ENCODE measurements at places on chromosomes 4 and X.

- no peak for DNase-seq
Measured at GRCh38 chr4:155085843-155086530, 122.4 kb upstream of the NPY2R start.

- DNase-seq: peak; percentile 0
Measured at GRCh38 chr4:145179281-145179860, 1.0 kb downstream of the OTUD4 start.

- no peak for DNase-seq
Measured at GRCh38 chr4:152936446-152937335, 568 bp downstream of the FHDC1 start.

DNA sequence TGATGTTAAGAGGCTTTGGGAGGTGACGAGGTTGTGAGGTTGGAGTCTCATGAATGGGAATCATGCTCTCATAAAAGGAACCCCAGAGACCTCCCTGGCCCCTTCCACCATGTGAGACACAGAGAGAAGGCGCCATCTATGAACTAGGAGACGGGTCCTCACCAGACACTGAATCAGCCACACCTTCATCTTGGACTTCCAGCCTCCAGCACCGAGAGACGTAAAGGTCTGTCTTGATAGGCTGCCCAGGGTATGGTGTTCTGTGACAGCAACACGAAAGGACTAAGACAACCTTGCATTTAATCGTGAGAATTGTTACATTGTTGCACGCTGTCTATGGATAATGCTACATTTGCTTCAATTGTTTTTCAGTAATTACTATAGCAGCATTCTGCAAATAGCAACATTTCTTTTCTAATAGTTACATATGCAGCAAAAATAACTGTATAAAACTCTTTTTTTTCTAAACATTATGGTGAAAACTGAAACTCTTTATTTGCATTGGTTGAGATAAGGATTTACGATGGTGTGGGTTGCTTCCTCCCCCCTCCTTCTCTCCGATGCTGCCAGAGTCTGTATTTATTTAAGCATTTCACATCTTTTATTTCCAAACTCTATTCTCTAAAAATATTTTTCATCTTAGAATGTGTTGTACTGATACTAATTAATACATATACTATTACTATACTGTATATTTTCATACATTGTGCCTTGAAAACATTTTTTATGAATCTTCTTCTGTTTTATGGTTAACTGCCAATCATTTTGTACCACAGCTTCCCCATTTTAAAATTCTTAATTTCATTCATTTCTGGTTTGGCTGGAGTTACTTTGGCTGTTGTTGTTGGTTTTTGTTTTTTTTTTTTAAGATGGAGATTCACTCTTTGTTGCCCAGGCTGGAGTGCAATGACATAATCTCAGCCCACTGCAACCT lies 26.4 kb upstream of the AKAP17A start:
- DNase-seq: no peak

DNA sequence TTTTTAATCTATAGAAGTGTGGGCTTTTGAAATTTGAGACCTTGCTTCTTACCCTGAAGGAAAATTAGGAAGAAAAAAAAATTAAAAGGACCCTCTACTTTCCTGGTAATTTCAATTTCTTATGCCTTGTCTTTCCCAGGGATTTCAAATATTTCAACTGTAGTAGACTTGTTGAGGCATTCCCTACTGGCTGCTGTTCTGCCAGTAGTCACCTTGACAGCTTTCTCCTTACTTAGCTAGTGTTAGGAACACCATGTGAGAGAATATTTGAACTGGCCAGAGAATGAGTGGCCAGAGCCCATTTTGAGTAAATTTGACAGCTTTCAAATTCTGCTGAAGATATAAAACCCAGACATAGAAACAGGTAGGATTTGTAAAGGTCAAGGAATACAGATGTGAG lies 24.0 kb upstream of the GBA3 start:
- DNase-seq: no peak

DNA sequence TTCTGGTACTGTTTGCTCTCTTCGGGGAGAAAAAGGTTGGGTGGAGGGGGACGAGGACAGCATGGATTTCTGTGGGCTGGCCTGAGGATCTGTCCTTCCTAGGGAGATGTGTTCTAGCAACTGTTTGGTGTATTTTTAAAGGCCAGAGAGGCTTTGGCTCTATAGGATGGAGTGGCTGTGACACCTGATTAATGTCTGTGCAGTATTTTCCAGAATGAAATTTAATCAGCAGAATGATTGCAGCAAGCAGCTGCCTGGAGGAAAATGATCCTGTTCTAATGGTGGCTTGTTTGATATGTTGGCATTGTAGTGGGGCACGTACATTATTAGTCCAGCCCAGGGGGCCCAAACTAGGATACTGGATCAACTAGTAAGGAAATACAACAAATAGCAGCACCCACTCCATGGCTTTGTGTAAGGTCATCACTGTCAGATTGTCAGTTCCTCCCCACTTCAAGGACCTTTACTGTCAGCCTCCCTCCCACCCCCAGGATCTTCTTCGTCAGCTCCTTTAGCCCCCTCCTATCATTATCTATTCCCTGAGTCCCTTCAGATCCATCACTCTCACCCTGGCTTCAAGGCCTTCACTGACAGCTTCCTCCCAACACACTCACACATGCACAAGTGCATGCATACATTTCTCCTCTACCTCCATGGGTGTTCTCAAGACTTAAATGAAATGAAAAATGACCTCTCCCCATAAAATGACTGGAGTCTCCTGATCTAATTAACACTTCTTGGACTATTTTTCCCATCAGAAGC lies 10.4 kb upstream of the TMEM255A start:
- DNase-seq: no peak

- DNase-seq: no peak
Measured at GRCh38 chrX:72121383-72121782, 10.3 kb downstream of the RTL5 start.

GRCh38 chr4:81466841-81467671 lies 4.7 kb downstream of the RASGEF1B start:
- DNase-seq: peak; percentile 64

DNA sequence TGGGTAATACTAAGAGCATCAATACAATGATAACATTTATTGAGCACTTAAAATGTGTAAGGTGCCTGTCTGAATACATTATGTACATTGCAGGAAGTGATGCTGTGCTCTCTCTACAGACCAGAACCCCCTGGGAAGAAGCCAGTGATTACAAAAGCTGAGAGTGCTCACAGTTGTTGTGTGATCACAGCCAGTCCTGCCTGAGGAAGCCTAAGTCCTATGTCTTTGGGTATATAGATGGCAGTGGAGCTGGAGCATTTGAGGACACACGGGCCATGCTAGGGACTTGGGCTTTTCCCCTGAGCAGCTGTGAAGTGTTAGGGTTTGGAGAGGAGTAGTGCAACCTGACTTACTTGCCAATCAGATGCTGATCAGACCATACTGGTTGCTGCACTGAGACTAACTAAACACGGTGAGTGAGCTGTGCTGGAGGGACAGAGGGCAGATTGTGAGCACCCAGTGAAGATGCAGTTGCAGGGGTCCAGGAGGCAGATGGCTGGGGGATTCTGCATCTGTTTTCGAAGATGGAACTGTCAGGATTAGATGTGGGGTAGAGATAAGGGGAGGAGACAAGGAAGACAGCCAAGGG lies 60.8 kb upstream of the TBC1D14 start:
- DNase-seq: no peak

- no peak for DNase-seq
Measured at GRCh38 chr4:131547506-131547981, 1601.5 kb upstream of the PCDH10 start.

DNA sequence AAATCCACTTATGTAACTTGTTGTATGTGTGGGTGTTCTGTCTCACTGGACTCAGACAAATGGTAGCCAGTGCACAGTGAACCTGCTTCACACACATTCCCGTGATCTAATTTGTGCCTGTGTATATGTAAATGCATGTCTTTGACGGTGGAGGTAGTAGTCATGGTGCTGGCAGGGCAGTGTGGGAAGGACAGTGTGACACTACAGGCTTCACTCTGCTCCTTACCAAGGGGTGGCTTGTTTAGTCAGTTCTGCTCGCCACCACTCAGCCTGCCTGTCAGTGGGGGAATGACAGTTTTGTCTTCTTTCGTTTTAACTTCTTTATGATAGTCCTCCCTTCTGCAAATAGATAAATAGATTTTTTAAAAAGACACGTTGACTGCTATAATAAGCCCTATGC lies 17.7 kb upstream of the PAQR3 start:
- DNase-seq: no peak

DNA sequence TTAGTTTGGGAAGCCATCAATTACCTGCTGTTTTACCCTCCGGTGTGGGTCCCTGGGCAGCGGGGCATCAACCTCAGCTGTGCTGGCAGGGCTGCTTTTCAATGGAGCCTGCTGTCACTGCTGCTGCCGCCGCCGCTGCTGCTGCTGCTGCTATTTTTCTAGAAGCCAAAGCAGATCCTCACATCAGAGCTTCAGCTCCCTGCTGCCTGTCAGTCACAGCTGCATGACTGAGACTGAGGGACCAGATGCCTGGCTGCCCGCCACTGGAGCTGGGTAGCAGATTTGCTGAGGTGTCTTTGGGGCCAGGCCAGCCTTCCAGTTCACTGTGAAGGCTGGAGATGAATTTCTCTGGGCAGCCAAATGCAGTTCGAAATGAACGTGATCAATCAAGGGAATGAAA lies 200.3 kb upstream of the NHS start:
- DNase-seq: no peak

- no peak for DNase-seq
Measured at GRCh38 chr4:3879681-3880614, 113.8 kb downstream of the ADRA2C start.

DNA sequence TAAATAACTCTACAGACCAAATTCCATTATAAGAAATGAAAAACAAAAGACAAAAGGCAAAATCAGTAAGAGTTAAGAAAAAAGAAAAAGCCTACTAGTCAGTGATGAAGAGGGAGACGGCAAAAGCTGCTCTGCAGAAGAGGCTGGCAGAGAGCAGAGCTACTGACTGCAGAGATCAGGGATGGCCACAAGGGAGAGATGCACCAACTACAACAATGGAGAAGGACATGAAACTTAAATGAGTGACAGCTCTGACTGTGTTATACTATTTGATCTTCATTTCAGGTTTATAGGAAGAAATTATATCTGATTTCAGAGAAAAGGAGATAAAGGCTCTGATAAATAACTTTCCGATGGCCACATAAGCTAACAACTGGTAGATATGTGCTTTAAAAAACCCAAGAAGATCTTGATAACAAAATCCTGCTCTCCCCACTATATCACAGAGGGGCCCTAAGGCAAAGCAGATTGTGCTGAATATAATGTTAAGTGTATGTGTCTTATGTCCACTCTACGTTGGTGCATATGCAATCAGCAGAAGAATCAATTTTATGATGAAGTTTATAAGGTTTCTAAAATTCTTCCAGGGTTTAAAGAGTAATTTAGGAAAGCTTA lies 58.4 kb upstream of the COX18 start:
- DNase-seq: no peak

DNA sequence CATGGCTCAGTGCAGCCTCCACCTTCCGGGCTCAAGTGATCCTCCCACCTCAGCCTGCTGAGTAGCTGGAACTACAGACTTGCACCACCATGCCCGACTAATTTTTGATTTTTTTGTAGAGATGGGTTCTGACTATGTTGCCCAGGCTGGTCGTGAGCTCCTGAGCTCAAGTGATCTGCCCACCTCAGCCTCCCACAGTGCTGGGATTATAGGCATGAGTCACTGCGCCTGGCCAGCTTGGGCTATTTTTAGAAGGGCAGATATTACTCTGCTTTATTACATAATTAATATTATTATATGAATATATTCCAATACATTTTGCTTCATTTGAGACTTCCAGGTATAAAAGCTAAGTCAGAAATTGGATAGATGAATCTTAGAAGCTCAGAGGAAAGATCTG lies 143.7 kb upstream of the ANK2 start:
- no peak for DNase-seq

DNA sequence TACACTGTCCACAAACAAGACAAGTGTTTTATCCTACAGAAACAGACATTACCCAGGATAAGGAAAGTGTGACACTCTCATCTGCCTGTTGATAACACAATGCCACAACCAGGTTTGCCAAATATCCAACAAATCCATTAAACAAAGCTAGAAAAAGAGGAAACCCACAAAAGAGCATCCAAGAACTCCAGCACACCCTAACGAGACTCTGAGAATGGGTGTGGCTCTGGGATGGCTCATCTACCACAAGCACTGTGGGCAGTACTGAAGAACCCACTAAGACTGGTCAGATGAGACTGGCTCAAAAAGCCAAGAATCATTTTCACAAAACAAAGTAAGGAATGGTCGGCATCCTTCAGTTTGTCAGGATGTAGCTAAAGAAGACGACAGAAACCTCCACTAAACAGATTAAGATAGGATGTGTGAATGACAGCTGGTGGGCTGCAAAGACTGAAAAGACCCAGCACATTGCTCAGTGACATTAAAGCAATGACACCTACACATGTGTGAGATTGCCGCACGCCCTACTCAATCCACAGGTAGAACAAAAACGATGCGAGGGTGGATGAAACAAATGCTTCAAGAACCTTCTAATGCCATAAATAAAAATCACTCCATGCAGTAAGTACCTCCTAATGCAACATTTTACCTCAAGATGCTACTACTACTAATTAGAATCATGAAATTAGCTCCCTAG lies 14.7 kb downstream of the ATP8A1 start:
- DNase-seq: no peak

- DNase-seq: no peak
Measured at GRCh38 chr4:38872620-38873019, 5.0 kb downstream of the FAM114A1 start.

- no peak for DNase-seq
Measured at GRCh38 chr4:95830651-95831050, 9.2 kb upstream of the PDHA2 start.

DNA sequence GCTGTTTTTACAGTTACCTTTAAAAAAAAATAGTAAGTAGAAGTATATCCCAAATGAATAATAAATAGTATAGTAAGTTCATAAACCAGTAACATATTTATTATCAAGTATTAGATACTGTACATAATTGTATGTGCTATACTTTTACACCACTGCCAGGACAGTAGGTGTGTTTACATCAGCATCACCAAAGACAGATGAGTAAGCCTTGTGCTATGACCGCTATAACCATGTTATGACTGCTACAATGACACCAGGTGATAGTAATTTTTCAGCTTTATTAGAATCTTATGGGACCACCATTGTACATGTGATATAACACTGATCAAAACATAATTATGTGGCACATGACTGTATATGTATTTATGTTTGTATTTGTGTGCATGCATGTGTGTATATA lies 27.3 kb downstream of the PABPC4L start:
- DNase-seq: no peak

DNA sequence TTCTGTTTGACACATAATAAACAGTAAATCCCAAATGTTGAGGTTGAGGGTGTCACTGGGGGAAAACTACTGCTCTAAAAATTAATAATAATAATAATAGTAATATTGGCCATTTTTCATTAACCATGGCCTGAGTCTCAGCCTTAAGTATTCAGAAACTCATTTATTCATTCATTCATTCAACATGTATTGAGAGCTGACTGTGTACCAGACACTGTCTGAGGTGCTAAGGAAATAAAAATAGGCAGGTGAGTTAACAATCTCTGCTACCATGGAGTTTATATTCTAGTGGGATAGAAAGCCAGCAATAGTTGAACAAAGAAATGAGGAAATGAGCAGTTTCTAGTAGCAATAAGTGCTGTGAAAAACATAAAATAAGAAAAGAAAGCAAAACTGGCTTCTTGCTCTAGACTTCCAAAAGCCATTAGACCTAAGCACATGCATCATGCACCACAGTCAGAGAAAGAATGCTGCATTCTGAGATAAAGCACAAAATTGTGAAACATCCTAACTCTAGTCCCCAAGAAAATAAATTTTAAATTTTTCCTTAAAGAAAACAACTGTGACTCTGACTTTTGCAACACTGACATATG lies 278.7 kb downstream of the RCHY1 start:
- no peak for DNase-seq

- DNase-seq: no peak
Measured at GRCh38 chr4:68349279-68349648, 626 bp downstream of the YTHDC1 start.

GRCh38 chr4:189497516-189497915 lies 443.2 kb upstream of the FRG1 start:
- no peak for DNase-seq

Data from NCI-H187 (cell line).